ENCODE measurements at places on chromosomes 16 and 17.

- DNase-seq = peak; percentile 60
Observed at GRCh38 chr17:78708510-78708973, 73.5 kb downstream of the CYTH1 start.

- peak; percentile 46 for DNase-seq
Observed at GRCh38 chr17:65228734-65229620, 91.8 kb downstream of the RGS9 start.

GRCh38 chr17:12180644-12181261 is 160.1 kb downstream of the MAP2K4 start:
- DNase-seq = peak; percentile 34

DNA sequence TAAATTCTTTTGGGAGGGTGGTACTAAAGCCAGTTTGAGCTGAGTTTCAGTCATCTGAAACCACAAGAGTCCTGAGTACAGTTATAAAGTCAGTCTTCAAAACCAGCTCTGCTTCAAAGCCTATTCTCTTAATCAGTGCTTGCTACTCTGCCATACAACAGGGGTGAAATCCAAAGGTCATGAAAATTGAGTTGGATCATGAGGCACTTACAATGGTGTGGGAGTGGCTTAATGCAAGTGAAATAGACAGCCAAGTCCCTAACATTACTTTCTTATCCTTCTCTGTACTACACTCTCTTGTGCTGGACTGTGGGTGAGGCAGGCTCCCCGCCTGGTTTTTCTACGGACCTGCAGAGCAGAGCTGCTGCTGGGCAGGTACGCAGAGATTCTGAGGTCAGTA is 12.4 kb downstream of the CBLN1 start:
- DNase-seq = no peak

DNA sequence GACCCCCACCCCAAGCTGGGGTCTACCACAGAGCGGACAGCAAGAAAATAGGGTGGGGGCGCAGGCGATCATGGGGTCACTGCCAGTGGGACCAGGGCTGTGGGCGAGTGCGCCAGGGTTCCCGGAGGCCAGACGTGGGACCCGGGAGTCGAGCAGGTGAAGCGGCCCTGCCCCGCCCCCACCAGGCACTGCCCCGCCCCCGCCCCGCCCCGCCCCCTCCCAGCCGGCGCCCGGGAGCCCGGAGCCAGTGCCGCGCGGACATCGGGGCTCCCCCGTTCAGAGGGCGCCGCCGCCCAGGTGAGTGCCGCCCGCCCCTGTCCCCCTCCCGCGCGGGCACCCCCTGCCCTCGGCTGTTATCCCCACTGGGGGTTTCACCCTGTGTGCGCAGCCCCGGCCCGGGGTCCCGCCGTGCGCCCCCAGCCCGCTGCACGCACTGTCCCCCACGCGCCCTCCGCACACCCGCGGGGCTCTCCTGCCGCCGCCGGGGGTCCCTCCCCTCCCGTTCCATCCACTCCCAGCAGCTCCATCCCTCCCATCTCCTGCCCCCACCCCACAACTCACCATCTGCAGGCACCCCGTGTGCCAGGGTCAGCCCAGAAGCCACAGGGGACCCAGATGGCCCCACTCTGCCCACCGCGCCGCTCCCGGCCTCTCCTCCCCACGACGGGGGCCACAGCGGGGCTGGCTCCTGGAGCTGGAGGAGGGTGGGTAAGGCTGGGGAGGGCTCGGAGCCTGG is at the start of gene SSTR5:
Gene SSTR5, plus strand, starts transcription at position 222 of the 736 bp plus-strand sequence. CDS start 6,122 bp downstream, outside the sequence.
- DNase-seq = no peak

DNA sequence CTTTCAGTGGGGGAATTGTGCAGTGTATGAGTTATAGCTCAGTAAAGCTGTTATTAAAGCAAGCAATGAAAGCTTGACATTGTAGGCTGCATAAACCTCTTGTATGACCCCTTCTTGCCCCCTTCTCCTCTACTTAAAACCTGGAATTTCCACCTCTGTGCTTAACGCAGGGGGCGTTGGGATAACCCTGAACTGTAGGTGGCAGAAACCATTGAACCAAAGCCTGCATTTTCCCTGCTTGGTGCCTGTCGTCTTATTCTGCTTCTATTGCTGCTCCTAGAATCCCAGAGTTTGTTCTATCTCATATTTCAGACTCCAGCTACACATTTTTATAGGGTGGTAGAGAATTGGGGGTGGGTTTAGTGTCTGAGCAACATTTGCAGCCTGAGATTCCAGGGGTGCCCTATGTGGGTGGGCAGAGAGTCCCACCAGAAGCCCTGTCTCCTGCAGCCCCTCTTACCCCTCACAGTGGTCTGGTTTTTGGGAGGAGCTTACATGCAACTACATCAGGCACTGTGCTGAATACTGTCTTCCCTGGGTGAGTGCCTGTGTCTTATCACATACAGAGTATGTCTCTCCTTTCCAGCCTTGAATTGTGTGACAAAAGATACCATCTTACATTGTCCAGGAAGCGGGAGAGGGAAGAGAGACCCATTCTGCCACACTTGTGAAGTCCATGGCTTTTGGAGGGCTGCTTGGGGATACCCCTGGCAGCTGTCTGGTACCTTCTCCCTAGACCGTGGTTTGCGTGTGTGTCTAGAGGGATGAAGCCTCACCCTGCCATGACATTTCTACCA is 407.7 kb upstream of the EEF2KMT start:
- no peak for DNase-seq

- no peak for DNase-seq
Observed at GRCh38 chr17:21357696-21358656, 18.2 kb upstream of the KCNJ12 start.

GRCh38 chr17:70308618-70309017 is 139.3 kb downstream of the KCNJ2 start:
- no peak for DNase-seq

DNA sequence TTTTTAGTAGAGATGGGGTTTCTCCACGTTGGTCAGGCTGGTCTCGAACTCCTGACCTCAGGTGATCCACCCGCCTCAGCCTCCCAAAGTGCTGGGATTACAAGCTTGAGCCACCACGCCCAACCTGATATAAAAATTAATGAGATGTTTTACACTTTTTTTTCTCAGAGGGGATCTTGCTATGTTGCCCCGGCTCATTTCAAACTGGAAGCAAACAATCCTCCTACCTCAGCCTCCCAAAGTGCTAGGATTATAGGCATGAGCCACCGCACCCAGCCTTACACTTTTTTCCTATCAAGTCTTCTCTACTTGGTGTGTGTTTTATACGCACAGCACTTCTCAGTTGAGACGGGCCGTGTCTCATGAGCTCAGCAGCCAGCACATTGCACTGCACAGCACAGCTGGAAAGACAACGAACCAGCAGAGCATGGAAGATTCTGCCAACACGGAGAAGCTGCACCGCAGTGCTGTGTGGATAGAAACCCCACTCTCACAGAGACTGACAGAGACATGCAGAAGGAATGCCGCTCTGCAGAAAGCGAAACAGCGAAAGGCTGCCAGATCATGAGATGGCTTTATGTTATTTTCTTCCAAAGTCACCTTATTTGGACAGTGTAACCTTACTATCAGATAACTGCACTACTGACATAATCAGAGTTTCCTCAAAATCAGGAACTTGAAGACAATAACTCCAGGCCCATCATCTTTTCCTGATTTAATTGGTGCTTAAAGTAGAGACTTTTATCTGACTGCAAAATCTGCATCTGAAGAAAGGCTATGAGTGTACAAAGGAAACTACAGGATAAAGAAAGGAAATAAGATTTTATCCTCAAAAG is 6.5 kb upstream of the QRICH2 start:
- DNase-seq = no peak

DNA sequence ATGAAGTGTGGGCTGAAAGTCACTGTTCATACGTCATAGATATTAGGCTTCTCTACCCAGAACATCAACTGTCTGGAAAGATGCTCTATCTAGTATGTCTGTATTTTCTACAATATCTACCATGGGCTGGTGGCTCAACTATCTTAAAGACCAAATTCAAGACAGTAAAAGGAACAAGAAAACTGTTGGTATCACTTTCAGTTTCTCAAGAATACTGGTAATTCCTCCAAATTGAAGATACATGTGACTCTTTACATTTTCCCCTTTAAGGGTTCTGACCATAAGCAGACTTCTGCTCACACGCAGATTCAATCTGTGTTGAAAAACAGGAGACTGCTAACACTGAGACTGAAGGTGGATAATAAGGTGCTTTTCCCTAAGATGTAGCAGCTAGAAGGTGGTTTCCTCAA is 24.2 kb downstream of the XPO6 start:
- DNase-seq = no peak

GRCh38 chr17:37047631-37048104 is 98.9 kb downstream of the AATF start:
- peak; percentile 78 for DNase-seq

DNA sequence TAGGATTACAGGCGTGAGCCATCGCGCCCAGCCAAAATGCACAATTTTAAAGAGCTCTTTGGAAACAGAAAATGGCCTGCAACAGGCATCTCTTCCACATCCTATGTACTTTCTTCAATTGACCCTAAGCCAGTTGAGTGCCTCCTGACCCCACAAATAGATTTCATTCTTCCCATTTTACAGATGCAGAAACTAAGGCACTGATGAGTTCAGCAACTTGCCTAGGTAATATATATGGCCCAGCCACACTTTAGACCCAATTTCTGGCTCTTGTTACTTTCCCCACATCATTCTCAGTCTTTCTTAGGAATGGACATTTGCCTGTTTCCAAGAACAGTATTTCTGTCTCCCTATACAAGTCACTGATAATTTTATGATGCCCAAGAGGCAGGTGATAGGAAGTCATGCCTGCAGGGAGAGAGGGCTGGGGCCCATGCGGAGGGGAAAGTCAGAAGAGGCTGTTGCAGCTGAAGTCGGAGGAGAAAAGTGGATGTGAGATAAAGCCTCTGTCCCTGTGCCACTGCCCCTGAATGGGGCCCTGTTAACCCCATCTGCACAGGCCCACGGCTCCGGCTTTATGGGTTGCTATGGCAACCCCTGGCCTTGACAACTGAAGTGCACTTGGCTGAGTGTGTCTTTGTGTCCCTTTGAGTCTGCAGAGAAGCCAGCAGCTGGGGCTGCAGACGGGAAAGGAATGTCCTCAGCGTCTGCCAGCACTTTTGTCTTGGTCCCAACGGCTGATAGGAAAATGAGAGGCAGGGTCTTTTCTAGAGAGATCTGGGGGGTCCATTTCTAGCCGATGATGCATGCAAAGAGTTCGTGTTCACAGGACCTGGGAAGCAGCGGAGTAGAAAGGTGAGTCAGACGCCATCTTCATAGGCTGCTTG is 45.9 kb downstream of the ABAT start:
- peak; percentile 88 for DNase-seq

DNA sequence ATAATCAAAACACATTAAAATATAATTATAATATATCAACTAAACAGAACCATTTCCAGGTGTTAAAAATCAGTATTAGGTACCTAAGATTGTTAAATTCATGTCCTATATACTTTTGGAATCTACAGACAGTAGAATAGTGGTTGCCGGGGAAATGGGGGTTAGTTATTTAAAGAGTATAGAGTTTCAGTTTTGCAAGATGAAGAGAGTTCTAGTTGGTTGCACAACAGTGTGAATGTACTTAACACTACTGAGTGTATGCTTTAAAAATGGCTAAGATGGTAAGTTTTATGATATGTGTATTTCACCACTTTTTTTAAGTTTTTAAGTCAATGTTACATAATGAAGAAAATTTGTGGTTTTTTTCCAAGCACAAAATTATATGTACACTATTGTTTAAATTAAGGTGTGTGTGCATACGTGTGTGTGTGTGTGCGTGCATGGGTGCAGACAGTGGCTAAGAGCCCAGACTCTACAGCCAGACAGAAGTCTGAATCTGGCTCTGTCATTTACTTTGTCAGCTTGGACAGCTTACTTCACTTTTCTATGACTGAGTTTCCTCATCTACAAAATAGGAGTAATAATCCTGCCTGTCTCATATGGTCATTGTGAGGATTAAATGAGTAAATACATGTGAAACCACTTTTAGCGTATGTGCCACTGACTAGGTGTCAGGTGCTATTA is 25.3 kb upstream of the PHAF1 start:
- DNase-seq = no peak

- DNase-seq = no peak
Observed at GRCh38 chr16:57562066-57562465, 19.6 kb downstream of the ADGRG5 start.

DNA sequence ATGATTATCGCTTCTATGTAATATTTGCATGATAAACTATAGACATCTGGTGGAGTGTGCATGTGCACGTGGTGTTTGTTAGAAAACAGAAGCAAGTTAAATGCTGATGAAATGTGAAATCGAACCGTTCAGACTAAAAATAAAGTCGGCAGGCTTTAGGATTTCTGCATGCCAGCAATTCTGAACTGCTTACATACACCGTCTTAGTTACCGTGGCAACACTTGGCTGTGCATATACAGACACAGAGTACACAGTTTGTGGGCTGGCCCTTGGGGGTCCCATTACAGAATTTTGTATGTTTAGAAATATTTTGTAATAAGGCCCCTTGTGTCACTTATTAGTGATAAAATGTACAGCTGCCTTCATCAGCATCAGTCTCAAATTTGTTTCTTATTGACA is 605.5 kb downstream of the RBFOX1 start:
- no peak for DNase-seq

DNA sequence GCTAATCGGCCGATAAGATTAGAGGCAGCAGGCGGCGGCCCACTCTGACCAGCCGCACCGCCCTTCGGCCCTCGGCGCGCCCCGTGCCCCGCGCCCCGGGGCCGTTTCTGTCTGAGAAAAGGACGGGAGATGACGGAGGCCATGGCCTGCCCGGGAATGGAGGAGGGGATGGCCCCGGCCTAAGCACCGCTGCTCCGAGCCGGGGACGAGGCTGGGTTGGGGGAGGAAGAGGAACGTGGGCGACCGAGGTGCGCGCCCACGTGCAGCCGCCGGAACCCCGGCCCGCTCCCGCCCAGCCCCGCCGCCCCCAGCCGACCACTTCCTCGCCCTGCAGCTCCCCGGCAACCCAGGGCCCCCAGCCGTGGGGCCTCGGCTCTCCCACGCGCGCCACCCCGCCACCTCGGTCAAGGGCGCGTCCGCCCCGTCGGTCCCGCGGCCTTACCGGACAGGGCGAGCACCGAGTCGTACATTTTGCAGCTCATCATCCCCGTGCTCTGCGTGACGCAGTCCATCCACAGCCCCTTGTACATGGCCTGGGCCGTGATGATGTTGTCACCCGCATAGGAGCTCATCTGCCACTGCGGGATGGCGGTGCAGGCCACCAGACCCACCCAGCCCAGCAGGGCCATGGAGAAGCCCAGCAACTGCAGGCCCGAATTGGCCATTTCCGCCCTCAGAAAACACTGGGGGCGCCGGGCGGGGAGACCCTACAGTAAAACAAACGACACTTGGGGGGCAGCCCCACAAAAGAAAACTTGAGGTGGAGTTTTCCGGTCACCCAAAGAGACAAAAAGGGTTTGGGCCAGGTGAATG is 693 bp downstream of the CLDN7 start:
- no peak for DNase-seq

GRCh38 chr17:40364121-40364861 is at the start of gene GJD3:
Gene GJD3 (minus strand): TSS chr17:40364737. CDS start chr17:40363815, 922 bp downstream.
- no peak for DNase-seq

DNA sequence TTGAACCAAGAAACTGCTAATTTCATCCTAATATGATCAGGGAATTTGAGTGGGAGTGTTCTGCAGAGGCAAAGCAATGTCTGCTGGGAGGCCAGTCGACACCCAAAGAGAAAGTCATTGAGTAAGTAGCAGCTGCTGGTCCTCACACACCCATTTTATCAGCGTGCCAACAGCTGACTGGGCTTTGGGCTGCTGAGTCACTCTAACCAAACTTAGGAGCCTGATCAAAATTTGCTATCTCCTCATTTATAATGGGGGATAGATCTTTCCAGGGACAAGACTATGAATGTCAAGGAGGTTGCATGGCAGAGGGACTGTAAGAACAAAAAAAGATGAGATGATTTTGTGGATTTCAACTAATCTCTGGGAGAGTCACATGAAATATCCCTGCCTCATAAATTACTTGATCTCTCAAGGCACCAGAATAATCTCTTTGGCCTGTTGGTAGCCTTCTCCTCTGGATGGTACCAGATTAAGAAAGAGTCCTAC is 32.9 kb downstream of the CPSF4L start:
- no peak for DNase-seq

GRCh38 chr17:29240968-29241963 is 5.4 kb upstream of the CRYBA1 start:
- no peak for DNase-seq
